HFF-Myc (cell line): ENCODE measurements at places on chromosomes 7 and 10.

- no peak for DNase-seq
Measured at GRCh38 chr7:89170628-89171027, 375.1 kb upstream of the TEX47 start.

GRCh38 chr10:132571650-132572544 lies 34.3 kb downstream of the INPP5A start:
- DNase-seq, result peak; percentile 73

GRCh38 chr7:122309421-122309820 lies 4.9 kb upstream of the FEZF1 start:
- no peak for DNase-seq

DNA sequence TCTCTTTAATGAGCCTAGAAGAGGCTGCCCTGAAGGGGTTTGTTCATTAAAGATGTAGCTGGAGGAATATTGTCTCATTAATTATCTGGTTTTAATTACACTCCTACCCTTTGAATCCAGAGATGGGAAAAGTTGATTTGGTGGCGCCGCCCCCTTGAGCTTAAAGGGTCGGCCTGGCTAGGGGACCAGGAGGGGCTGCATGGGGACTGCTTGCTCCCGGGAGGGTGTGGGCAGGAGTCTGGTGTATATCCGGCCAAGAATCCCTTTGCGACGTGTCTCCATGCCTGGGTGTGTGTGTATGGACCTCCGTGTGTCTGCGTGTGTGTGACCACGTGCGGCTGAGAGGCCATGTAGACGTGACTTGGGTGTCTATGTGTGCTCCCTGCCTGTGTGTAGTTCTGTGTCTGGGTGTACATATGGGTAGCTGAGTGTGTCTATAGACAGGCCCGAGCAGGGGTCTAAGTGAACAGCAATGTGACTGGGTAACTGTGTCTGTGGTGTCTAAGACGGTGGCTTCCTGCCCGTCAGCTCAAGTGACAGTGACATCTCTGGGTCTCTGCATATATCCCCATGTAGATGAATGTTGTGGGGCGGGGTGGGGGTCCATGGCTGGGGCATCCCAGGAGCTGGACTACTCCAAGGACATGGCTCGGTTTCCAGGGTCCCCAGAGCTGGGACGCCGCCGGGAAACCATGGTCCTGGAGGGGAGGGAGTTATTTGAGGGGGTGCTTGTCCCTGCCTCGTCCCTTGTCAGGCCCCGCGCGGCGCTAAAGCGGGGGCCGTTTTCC lies 10.7 kb downstream of the LBX1 start:
- no peak for DNase-seq

DNA sequence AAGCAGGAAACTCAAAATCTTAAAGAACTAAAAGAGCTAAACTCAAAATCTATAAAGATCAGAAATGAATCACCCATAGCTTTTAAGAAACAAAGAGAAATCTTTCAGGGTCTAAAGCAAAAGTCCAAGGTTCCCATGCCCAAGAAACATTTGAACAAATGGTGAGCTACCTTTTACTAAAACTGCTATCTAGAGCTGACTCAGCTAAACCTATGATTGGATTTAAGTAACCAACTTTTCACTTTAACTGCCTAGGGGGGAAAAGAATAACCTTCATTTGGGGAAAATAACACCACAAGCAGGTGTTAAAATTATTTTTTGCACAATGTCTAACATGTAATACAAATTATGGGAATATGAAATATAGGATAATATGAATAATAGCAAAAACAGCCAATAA lies 328.4 kb downstream of the PHF14 start:
- no peak for DNase-seq

GRCh38 chr10:44786286-44786850 lies 124.8 kb upstream of the TMEM72 start:
- no peak for DNase-seq

DNA sequence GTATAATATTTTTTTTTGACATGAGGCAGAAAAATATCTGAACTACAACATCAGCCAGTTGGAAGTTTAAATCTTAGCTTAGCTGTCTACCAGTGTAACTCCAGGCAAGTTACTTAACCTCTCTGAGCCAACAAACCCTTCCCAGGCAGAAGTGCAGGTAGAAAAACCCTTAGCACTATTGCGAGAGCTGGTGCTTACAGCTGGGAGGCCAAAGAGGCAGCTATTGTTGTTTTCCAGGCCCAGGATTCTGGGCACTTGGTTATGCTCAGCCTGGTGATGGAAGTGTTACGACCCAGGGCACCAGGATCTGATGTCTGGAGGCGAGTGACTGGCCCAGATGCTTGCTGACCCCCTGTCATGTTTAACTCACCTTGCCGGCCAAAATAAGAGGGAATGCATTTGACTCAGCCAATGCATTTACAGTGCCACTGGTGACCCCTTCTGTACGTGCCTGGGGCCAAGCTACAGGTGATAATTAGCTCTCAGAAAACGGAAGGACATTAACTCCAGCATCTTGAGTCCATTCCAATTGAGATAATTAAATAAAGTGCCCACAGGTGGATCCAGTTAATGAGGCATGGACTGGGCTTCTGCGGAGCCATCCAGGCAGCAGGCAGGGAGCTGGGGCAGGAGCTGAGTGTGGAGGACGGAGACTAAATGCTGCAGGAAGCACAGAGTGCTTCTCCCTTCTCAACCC lies 126.5 kb upstream of the HABP2 start:
- DNase-seq, result no peak

DNA sequence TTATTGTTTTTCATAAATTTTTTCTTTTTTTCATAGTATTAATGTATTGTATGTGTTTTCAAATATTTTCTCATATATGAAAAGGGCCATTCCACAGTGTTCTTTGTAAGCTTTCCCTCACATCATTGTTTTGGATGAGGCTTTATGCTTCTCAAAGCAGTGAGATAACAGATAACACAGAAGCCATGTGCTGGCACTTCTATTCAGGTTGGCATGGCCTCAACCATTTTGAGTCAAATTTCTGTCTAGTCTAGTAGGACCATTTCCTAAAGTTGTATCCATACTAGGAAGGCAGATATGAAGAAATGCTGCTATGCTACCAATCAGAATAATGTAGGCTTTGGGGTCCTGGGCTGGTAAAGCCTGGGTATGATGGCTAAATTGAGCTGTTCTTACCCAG lies 135.9 kb upstream of the LAMB4 start:
- DNase-seq, result no peak

DNA sequence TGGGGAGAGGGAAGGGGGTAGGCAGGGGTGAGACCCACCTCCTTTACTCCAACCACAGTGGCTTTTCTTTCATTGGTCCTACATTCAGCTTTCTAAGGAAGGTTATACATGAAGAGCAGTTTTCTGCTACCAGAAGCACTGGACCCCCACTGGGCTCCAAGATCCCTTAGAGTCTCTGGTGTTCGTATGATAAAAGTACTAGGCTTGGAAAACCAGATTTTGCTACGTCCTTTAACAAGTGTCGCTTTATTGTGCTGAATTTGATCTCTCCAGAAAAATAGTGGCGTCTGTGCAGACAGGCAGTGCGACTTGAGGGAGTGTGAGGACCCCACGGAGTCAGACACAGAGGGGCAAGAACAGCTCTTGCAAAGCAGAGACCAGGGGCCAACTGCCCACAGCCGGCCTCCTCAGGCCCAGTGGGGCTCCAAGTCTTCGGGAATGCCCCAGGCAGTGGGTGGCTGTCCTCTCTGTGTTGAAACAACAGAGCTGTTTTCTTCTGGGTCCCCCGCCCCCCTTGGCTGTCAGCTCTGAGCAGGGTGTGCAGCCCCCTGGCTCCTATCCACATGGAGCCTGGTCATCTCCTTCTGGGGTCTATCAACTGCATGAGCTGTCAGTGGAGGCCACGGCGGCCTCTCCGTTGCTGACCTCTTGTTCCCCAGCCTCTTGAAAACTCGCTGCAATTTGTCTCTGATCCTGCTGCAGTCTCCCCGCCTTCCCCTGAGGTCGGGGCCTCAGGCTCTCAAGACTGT lies 333.2 kb downstream of the RPS24 start:
- no peak for DNase-seq

GRCh38 chr10:1462994-1463633 lies 274.2 kb downstream of the ADARB2 start:
- DNase-seq, result no peak

- no peak for DNase-seq
Measured at GRCh38 chr7:100510437-100511239, 26.9 kb downstream of the NYAP1 start.

GRCh38 chr7:41640487-41640886 lies 62.4 kb downstream of the INHBA start:
- no peak for DNase-seq

- DNase-seq, result no peak
Measured at GRCh38 chr7:44748948-44749731, 493 bp downstream of the ZMIZ2 start.

GRCh38 chr7:5653661-5654060 lies 127.8 kb downstream of the RNF216 start:
- no peak for DNase-seq

- no peak for DNase-seq
Measured at GRCh38 chr7:127786184-127786583, 134.2 kb downstream of the SND1 start.

GRCh38 chr10:127364034-127364433 lies 167.6 kb upstream of the INSYN2A start:
- DNase-seq, result no peak

DNA sequence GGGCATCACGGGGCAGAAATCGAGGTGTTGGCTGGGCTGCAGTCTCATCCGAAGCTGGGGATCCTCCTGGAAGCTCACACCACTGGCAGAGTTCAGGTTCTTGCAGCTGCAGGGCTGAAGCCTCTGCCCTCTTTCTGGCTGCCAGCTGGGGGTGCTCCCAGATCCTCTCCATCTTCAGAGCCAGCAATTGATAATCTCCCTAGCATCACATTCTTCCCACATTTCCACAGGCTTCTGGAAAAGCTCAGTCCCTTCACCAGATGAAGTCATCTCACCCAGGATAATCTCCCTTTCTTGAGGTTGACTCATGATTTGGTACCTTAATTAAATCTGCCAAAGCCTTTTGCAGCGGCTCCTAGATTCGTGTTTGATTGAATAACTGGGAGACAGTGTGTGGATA lies 55.2 kb downstream of the NRP1 start:
- no peak for DNase-seq

DNA sequence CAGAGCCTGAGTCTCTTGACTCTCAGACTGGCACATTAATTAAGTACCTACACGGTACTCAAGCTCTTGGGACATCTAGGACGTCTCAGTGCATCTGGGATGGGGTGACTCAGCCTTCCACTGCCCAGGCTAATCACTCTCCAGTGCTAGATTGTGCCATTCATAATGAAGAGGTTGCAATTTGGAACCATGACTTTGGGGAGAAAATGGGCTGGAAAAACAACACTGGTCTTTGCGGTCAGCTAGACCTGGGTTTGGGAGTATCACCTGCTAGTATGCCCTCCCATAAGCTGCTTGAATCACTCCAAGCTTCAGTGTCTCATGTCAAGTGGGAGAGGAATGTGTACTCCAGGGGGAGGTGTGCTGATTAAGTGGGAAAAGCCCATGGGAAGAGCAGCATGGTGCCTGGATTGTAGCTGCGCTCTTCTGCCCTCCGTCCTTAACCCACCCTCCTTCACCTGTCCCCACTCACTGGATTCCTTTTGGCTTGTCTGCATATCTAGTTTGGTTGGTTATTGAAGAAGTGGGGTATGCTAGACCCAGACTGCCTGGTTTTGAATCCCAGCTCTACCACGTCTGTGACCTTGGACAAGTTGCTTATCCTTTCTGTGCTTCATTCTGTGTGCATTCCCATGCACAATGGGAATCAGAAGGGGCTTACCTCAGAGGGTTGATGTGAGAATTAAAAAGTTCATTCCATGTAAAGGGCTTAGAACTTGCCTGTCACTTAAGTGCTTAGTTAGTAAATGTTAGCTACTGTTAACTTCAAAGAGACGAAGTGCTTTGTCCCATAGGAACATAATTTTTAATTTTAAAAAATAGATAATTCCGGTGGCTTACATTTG lies 3.8 kb downstream of the NFE2L3 start:
- DNase-seq, result no peak

DNA sequence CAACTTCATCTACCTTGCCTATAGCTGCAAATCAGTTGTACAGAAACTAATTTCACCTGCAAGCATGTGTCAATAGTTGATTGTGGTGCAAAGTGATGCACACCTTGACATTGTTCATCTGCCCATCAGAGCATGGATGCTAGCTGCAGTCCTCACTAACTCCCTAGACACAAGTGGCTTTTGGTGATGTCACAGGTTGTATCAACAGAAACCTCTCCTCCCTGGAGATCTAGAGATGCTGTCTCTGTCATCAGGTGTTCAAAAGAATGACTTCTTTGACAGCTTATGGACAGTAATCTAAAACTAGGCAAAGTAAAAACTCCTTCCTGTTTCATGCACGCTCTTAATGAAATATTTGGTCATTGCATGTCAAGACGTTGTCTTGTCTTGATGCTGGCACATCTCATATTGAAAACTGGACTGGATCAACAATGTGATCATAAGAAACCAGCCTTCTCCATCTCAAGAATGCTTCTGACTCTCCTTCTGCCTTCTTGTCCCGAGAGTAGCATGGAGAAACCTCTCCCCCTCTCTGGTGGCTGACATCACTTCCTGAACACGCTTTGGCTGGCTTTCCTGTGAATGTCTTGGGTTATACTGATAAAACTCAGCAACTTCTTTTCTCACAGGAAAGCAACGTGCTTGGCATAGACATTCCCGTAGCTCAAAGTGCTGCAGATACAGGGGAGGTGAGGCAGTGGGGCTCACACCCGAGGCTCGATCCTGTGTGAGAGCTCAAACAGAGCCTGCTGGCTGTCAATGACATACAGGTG lies 176.2 kb upstream of the CDCA7L start:
- DNase-seq, result no peak

- no peak for DNase-seq
Measured at GRCh38 chr10:15141136-15142054, 27.1 kb downstream of the NMT2 start.

DNA sequence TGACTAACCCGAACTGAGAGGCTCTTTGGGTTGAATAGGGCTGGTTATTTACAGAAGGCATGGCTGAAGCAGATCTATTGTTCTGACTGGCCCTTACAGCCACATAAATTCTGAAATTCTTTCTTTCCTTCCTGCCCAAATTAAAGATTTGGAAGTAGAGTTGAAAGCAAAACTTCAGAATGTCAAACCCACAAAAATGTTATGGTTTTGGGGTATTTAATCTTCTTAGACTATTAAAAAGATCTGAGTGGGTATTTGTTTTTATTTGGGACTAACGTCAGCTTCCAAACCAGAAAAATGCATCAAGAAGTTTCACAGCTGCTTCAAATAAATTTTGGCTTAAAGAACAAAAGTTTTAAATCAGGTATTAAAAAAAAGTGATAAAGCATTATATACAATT lies 124.5 kb downstream of the AHR start:
- peak; percentile 35 for DNase-seq

DNA sequence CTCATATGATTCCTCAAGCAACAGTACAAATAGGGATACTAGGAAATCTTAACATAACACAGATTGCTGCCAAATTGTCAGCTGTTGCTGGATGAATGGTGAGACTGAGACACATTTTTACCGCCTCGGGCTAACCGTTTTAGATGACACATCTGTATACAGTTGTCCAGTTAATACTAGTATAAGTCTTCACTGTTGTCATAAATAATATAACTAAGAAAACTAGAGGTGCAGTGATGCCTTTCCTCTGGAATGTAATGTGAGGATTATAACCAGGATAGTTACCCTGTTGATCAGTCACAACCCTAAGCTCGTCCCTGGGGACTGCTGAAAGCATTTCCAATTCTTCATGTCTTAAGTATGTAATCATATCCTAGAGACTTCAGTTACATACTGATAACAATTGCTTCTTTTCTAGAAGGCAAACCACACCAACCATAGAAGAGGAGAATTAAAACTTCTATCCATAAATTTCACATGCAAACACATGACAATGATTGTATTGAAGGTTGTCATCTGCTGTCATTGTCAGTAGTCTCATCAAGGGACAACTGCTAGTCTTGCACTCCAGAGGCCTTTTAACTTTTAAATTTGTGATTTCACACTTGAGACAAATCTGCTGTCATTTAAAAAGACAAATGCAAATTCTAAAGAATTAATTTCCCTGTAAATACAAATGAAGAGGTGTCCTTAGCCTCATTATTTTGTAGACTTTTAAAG lies 100.4 kb upstream of the SEMA3D start:
- DNase-seq, result peak; percentile 2
